ENCODE measurements at places on chromosomes 5 and 9.

DNA sequence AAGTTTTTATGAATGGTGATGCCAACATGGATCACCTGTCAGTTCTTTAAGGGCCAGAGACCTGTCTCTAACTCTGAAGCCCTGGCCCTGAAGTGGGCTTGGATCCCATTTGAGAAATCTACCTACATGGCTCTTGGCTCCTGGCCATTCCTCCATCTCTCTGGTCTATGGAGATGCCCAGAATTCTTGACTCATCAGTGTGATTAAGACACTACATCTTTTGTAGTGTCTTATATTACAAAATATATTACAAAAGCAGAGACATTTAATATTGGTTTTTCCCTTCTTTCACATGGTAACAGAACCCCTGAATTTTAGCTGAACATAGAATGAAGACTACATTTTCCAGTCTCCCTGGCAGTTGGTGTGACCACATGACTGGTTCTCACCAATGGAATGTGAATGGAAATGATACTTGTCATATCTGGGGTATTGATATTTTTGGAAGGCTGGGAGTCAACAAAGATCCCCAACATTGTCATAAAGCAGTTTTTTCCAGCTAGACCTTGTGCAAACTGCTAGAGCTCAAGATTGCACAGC lies 198.3 kb downstream of the SREK1 start:
- DNase-seq: no peak

GRCh38 chr5:157233515-157233914 lies 32.4 kb upstream of the CYFIP2 start:
- no peak for DNase-seq

DNA sequence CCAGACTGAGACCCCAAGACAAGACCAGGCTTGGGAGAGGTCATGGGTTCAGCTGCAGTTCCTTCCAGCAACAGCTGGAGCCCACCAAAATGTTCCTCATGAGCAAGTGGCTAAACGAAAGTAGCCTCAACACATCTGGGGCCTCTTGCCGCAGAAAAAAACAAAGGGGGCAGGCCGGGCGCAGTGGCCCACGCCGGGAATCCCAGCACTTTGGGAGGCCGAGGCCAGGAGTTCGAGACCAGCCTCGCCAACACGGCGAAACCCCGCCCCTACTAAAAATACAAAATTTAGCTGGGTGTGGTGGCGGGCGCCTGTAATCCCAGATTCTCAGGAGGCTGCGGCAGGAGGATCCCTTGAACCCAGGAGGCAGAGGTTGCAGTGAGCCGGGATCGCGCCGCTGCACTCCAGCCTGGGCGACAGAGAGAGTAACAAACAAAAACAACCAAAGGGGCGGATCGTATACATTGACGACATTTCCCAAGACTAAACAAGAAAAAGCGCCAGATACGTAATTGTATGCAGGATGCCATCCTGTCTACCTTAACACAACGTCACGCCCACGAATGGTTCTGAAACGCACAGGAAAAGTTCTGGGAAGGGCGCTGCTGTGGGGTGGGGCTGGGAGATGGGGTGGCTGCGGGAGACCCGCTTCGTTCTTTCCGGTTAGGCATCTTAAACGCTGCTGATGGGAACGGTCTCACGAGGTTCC lies 1.7 kb downstream of the INPP5E start:
- no peak for DNase-seq

GRCh38 chr9:30964332-30964731 lies 1420.1 kb upstream of the ACO1 start:
- no peak for DNase-seq

DNA sequence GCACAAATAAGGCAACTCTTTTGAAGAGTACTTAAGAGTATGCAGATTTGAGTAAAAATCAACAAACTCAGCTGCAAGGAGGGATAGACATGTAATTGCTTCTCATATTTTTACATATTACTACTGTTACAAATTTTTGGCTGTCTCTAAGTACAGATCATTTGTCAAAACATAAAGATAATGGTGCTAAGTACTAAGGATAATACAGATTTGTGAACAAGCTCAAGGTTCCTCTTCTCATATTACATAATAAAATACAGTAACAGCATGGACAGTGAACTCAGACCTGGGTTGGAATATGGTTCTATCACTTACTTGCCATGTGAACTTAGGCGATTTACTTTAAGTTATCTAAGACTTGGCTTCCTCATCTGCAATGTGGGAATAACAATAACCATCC lies 168.0 kb downstream of the AP3B1 start:
- DNase-seq: no peak

DNA sequence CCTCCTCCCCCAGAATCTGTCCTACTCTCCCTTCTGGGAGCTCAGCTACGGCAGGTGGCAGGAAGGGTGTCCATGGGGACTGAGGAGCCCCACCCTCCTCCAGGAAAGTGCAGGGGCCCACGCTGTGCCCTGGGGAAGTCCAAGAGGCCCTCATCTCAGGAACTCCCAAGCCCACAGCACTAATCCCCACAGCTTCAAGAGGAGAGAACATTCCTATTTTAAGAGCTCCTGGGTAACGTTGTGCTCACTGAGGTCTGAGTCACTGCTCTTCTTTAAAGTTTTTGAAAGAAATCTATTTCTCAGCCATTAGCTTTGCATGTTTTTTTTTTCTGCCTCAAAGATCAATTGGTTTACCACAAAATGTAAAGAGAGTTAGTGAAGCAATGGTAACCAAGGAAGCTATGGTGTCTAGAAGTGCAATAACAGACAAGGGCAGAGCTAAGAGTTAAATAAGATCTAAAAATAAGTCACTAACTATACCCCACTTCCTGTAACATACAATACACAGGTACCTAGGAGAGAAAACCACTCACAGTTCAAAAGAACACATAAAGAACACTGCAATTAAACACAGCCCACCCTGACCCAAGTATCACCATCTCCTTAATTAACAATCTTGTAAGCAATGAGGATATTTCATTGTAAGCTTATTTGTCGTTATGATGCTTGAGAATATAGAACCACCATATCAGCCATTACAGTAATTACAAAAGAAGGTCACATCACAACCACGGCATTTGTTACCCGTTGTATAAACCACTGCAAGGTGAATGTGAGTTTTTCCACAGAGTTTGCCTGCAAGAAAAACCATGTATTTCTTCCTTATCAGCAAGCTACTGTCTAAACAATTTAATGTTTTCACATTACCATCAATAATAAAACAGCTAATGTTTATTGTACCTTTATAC lies 382.3 kb upstream of the SLC30A5 start:
- DNase-seq: no peak

DNA sequence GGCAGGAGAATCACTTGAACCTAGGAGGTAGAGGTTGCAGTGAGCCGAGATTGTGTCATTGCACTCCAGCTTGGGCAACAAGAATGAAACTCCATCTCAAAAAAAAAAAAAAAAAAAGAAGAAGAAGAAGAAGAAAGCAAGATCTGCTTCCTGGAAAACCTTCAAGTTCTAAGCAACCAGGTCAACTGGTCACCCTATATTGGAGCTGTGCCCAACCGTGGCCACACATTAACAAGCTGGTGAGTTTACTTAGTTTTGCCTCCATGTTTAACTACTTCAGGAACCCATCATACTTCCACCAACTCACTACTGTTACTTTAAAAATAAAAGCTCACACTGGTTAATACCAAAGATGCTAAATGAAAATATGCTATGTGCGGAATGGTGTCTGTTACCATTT lies 12.3 kb upstream of the SKP1 start:
- DNase-seq: no peak

DNA sequence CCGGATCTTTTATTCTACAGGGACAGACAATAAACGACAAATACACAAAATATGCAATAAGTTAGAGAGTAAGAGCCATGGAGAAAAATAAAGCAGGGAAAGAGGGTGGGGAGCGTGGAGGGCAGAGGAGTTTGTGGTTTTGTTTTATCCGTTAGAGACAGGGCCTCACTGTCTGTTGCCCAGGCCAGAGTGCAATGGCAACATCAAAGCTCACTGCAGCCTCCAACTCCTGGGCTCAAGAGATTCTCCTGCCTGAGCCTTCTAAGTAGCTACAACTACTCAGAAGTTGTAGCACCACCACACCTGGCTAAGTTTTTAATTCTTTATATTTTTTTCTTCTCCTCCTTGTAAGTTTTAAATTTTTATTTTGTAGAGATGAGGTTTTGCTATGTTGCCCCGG lies 54.5 kb upstream of the CTNNA1 start:
- no peak for DNase-seq

GRCh38 chr9:89185980-89186379 lies 7.4 kb upstream of the SHC3 start:
- DNase-seq: no peak
